Astrocyte (in vitro differentiated cells and primary cell): ENCODE measurements at places on chromosomes 2 and 18. TPM values are rescaled to one million over a fixed set of nuclear protein-coding genes. Genes with fewer than 3 reads are reported as not detected.

DNA sequence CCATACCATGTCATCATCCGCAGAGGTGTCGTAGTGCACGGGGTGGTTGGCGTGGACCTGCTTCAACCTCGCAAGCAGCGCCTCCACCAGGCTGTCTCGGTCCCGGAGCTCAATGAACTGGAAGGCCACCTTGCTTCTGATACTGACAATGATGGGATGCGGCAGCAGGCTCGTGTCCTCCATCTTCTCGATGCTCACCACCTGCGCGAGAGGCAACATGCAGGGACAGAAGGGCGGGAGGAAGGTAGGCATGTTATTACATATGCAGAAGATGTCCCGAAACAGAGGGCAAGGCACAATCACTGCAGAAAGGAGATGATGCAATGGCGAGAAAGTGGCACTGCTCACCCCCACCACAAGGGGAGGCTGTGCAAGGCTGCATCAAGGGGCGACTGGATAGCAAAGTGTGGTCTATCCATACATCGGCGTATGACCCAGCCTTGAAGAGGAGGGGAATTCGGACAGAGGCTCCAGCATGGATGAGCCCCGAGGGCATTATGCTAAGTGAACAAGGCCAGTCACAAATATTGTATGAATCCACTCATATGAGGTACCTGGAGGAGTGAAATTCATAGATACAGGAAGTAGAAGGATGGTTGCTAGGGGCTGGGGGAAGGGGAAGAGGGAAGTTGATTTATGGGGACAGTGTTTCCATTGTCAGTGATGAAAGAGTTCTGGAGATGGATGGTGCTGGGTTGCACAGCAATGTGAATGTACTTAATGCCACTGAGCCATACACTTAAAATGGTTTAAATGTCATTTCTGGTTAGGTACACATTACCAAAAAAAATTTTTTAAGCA, 36.6 kb downstream of the RPL31 start:
- no peaks in the 10 kb centered on the region for H3K4me1 ChIP-seq
- H3K27me3 ChIP-seq, result no peaks in the 10 kb centered on the region

DNA sequence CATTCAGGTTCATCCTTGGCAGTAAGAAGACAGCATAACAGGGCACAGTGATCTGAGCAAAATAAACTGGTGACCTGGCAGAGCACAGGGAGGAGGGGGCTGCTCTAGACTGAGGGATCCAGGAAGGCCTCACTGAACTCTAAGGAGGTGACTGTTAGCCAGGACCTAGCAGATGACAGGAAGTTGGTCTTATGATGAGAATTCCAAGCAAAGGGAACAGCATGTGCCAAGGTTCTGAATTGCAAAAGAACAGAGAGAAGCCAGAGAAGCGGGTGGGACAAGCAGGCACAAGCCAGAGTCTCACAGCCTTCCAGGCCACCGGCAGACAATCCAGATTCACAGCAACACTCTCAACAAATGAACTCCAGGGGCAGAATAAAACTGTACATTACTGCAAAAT, 152.7 kb upstream of the PTPRM start:
- peaks cover 6% of the 10 kb centered on the region for H3K4me1 ChIP-seq
- no peak for DNase-seq
- no peaks in the 10 kb centered on the region for H3K27me3 ChIP-seq
- H3K27ac ChIP-seq, result no peak overlapping the region
- H3K4me3 ChIP-seq, result no peak overlapping the region

DNA sequence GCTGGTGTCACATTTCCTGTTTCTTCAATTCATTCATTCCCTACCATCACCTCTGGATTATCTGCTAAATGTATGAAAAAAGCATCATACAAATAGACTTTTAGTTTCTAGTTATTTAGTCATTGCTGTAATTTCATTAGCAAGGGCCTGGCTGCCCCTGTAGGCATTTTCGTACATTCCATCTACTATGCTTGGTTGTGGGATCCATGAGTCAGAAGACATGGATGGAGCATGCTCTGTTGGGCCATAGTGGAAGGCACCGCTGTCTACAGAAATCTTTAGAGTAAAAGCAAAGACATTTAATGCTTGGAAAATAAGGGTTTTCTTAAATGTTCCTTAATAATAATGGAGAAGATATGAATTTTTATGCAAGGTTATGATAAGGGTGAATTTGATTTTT, 324.8 kb upstream of the MEIS1 start:
- no peaks in the 10 kb centered on the region for H3K36me3 ChIP-seq
- DNase-seq, result no peak
- no peak overlapping the region for H3K27ac ChIP-seq
- H3K27me3 ChIP-seq, result no peaks in the 10 kb centered on the region

GRCh38 chr2:120575966-120576365, 159.7 kb upstream of the GLI2 start:
- H3K27ac ChIP-seq, result no peak overlapping the region
- H3K4me1 ChIP-seq, result no peaks in the 10 kb centered on the region
- no peak for DNase-seq
- peaks cover 45% of the 10 kb centered on the region for H3K27me3 ChIP-seq
- H3K4me3 ChIP-seq, result no peak overlapping the region

GRCh38 chr2:15860051-15860663, 80.2 kb upstream of the MYCN start:
- no peak overlapping the region for H3K4me3 ChIP-seq
- H3K36me3 ChIP-seq, result no peaks in the 10 kb centered on the region
- no peaks in the 10 kb centered on the region for H3K4me1 ChIP-seq
- no peak overlapping the region for H3K27ac ChIP-seq
- no peak for DNase-seq
- H3K27me3 ChIP-seq, result no peaks in the 10 kb centered on the region

- H3K4me1 ChIP-seq, result peaks cover 22% of the 10 kb centered on the region
- no peaks in the 10 kb centered on the region for H3K36me3 ChIP-seq
- H3K4me3 ChIP-seq, result no peak overlapping the region
- no peaks in the 10 kb centered on the region for H3K27me3 ChIP-seq
- peak overlapping the region; percentile 67 for H3K27ac ChIP-seq
Observed at GRCh38 chr2:227370092-227370491, 9.0 kb downstream of the TM4SF20 start.

DNA sequence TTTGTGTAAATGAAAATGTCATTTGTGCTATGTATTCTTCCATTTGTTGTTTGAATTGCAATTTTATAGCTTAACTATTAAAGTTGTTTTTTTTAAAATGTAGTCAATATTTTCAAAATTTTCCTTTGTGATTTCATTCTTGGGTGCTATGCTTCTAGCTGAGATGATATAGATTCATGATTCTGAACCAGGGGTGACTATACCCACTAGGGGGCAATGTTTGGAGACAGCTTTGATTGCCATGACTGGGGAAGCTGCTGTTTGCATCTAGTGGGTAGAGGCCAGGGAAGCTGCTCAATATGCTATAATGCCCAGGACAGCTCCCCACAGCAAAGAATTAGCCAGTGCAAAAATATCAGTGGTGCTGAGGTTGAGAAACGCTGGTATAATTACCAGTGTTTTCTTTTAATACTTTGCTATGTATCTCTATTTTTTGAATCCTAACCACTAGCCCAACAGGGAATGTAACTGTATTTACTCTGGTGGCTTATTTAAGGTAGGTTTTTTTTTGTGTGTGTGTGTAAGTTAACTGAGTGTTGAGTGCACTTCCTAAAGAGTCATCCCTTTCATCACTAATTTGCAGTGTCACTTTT, 99.7 kb downstream of the MEP1B start:
- no peak overlapping the region for H3K4me3 ChIP-seq
- H3K27ac ChIP-seq, result no peak overlapping the region

DNA sequence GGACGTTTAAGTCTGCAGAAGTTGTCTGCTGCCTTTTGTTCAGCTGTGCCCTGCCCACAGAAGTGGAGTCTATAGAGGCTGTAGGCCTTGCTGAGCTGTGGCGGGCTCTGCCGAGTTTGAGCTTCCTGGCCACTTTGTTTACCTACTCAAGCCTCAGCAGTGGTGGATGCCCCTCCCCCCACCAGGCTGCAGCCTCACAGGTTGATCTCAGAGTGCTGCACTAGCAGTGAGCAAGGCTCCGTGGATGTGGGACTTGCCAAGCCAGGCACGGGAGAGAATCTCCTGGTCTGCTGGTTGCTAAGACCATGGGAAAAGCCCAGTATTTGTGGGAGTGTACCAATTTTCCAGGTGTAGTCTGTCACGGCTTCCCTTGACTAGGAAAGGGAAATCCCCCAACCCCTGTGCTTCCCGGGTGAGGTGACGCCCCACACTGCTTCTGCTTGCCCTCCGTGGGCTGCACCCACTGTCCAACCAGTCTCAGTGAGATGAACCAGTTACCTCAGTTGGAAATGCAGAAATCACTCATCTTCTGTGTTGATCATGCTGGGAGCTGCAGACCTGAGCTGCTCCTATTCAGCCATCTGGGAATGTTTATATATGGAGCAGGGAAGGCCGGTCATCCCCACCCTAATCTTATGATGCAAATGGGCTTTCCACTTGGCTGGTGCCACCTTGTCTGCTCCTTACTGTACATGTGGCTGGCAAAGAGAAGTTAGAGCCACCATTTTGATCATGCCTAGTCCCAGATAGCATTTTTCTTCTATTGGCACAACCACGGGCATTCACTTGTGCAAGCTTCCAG, 156.9 kb upstream of the ITGA6 start:
- no peaks in the 10 kb centered on the region for H3K36me3 ChIP-seq
- no peak overlapping the region for H3K27ac ChIP-seq
- DNase-seq, result no peak

DNA sequence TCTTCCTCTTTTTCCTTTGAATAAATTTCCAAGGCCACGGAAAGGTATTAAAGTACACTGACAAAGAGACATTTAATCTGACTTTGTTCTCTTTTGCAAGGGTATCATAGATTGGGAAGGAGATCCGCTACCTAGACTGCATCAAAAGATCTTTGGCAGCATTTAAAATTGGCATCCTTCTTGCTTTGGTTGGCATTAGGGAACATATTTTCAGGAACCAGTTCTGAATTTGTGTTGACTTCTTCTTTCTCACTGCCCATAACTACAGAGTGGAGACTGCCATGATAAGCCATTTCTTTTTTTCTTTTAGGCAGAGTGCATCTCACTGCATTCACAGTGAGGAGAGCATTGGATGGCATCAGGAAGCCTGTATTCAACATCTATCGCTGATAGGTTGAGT, 83.4 kb downstream of the DOCK10 start:
- H3K27ac ChIP-seq, result no peak overlapping the region
- H3K27me3 ChIP-seq, result no peaks in the 10 kb centered on the region
- no peaks in the 10 kb centered on the region for H3K4me1 ChIP-seq
- H3K36me3 ChIP-seq, result no peaks in the 10 kb centered on the region
- no peak for DNase-seq

DNA sequence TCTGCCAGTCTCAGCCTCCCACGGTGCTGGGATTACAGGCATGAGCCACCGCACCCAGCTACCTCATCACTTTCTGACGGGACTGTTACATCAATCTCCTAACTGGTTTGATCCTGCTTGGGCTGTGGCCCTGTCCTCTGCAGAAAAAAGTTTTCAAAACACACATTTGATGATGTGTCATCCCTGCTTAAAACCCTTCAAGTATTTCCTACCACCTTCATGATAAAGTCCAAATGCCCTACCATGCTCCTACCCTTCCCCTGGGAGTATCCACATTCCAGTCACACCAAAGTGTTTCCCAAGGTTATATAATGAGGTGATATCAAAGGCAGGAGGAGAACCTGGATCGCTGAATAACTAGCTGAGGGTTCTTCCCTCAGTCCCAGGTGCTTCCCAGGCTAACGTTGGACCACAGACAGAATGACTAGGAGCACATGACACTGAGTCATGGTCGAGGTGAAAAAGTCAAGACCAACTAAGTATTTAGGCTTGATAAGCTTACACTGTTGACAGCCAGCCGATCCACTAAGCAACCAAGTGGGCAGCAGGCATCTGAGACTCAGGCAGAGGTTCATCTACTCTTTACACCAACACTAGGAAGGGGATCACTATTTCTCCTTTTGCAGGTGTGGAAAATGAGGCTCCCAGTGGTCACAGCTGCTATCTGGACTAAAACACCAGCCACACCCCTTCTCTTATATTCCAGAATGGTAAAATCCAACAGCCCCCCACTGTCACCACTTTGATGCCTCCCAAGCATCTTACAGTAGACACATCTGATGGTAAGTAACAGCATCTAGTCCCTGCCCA, 31.8 kb downstream of the CYRIA start:
- no peaks in the 10 kb centered on the region for H3K27me3 ChIP-seq
- peaks cover 28% of the 10 kb centered on the region for H3K4me1 ChIP-seq
- DNase-seq, result peak; percentile 66

- H3K4me3 ChIP-seq, result no peak overlapping the region
- no peaks in the 10 kb centered on the region for H3K27me3 ChIP-seq
- DNase-seq, result no peak
- H3K36me3 ChIP-seq, result peaks cover 12% of the 10 kb centered on the region
Observed at GRCh38 chr2:165952085-165952484, 1.5 kb downstream of the TTC21B start.

DNA sequence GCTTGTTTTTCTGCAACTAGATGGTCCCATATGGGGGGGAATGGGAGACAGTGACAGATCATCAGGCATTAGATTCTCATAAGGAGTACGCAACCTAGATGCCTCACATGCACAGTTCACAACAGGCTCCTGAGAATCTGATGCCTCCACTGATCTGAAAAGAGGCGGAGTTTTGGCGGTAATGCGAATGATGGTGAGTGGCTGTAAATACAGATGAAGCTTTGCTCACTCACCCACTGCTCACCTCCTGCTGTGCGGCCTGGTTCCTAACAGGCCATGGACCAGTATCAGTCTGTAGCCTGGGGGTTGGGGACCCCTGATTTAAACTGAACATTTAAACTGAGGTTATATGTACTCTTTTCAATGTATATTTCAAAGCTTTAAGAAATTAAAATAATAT, 40.7 kb downstream of the SOS1 start:
- H3K27me3 ChIP-seq, result no peaks in the 10 kb centered on the region
- H3K27ac ChIP-seq, result no peak overlapping the region
- no peak overlapping the region for H3K4me3 ChIP-seq
- no peak for DNase-seq

- no peak overlapping the region for H3K27ac ChIP-seq
- H3K4me1 ChIP-seq, result peaks cover 7% of the 10 kb centered on the region
- peak; percentile 54 for DNase-seq
- no peak overlapping the region for H3K4me3 ChIP-seq
Observed at GRCh38 chr2:10305254-10305635, 2.5 kb downstream of the HPCAL1 start.

- peaks cover 23% of the 10 kb centered on the region for H3K36me3 ChIP-seq
- no peaks in the 10 kb centered on the region for H3K27me3 ChIP-seq
Observed at GRCh38 chr2:69043736-69044400, 30.9 kb downstream of the ANTXR1 start.

GRCh38 chr2:64448041-64448426, 5.9 kb upstream of the LGALSL start:
- DNase-seq, result peak; percentile 6
- peaks cover 53% of the 10 kb centered on the region for H3K27me3 ChIP-seq
- no peaks in the 10 kb centered on the region for H3K36me3 ChIP-seq
- H3K4me3 ChIP-seq, result no peak overlapping the region

- DNase-seq, result no peak
- no peak overlapping the region for H3K4me3 ChIP-seq
- no peaks in the 10 kb centered on the region for H3K27me3 ChIP-seq
- H3K4me1 ChIP-seq, result no peaks in the 10 kb centered on the region
- no peak overlapping the region for H3K27ac ChIP-seq
- H3K36me3 ChIP-seq, result no peaks in the 10 kb centered on the region
Observed at GRCh38 chr2:63486861-63487290, 101.4 kb downstream of the WDPCP start.

Gene LCT
- not detected in 2 replicates for total RNA-seq

Gene CFAP65
- total RNA-seq, result 0.22 and 0.27 TPM in 2 replicates

Gene CTLA4
- not detected in 2 replicates for total RNA-seq

Gene DUSP11
- 38.3 and 39.6 TPM in 2 replicates for total RNA-seq

Gene GNLY
- not detected in 2 replicates for total RNA-seq
